ENCODE measurements at places on chromosomes 12 and 14.

GRCh38 chr12:29732593-29732992, 51.1 kb downstream of the TMTC1 start:
- no peak for DNase-seq

GRCh38 chr12:104520242-104520900, 63.6 kb downstream of the CHST11 start:
- DNase-seq: no peak

DNA sequence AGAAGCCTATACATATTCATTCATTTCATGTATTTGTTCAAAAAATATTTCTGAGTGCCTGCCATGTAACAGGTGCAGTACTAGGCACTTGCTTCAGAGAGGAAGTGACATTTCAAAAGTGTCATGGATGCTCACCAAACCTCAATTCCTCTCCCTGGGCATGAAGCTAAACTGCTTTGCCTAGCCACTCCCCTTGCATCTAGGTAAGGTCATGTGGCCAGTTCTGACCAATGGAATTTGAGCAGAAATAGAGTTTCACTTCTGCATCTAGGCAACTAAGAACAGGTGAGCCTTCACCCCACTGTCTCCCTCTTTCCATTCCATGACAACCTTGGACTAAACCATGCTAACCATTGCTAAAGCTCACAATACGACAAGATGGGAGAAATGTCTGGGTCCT, 27.6 kb downstream of the TC2N start:
- DNase-seq: no peak

GRCh38 chr12:49693931-49694444, 13.2 kb downstream of the FMNL3 start:
- DNase-seq: no peak

DNA sequence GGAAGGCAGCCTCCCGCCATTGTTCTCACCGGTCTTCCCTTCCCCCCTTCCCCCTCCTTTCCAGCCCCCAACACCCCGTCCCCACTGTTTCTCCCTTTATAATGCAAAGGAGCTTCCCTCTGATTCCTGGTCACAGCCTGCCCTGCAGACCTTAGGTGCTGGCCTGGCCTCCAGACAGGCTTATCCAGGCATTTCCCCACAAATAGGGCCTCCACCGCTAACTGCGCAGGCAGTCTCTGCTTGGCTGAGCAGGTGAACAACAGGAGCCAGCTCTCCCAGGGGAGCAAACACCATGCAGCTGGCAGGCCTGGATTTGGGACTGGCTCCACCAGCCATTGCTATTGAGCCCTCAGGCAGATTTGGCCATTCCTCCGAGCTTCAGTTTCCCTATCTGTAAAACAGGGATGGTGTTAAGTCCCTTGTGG, 46.0 kb downstream of the SMIM41 start:
- DNase-seq: no peak

DNA sequence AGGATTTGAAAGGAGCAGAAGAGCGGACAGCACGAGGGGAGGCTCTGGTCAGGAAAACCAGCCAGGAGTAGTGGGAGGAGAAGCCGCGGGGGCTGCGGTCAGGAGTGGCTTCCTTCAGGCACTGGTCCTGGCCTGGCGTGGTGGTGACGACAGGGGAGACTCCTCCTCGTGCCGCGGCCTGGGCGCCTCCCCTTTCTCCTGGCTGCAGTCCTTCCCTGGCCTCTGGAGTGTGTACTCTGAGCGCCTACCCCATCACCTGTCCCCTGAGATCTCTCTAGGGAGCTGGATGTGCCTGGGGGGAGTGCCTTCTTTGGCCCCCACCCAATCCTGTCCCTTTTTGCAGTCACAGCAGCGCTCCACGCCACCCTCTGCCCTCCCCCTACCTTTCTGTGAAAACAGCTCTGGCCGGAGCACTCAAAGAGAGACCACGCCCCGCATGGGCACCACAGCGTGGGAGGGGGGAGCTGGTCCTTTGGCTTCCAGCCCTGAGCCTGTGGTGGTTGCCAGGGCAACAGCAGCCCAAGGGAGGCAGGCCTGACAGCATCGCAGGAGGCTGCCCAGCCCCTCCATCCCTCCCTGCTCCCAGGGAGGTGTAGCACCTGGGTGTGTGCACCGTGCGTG, 125.9 kb downstream of the CALM1 start:
- no peak for DNase-seq

DNA sequence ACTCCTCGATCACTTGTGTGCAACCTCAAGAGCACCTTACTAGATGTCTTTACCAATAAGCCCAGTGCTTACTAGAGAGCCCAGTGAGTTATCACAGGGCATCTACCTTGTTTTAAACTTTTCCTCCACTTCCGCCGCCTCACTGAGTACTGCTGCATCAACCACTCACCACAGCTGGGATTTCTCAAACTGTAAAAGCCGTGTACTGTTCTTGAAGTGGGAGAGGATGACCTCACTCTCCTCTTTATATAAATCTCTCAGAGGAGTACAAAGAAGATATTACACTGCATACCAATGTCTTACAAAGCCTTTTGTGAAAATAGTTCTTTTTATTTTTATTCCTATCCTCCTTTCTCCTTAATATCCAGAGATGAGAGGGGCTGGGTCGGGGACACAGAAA, 94.1 kb downstream of the PLCZ1 start:
- DNase-seq: no peak

DNA sequence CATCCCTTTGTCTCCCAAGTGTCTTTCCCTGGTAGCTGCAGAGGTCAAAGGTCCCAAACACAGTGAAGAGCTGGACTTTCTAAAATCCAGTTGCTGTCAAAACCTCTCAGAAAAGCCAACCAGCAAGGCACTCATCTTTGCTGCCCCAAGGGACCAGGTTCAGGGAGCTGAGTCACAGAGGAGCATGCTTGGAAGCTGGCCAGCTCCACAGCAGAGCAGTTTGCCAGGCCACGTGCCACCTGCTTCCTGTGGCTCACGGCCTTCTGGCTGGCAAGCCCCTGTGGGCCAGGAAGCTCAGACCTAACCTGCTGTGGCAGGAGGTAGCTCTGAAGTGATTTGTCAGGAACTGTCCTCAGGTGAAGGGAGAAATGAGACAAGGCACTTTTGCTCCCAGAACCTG, 3.6 kb downstream of the ISCU start:
- DNase-seq: no peak

DNA sequence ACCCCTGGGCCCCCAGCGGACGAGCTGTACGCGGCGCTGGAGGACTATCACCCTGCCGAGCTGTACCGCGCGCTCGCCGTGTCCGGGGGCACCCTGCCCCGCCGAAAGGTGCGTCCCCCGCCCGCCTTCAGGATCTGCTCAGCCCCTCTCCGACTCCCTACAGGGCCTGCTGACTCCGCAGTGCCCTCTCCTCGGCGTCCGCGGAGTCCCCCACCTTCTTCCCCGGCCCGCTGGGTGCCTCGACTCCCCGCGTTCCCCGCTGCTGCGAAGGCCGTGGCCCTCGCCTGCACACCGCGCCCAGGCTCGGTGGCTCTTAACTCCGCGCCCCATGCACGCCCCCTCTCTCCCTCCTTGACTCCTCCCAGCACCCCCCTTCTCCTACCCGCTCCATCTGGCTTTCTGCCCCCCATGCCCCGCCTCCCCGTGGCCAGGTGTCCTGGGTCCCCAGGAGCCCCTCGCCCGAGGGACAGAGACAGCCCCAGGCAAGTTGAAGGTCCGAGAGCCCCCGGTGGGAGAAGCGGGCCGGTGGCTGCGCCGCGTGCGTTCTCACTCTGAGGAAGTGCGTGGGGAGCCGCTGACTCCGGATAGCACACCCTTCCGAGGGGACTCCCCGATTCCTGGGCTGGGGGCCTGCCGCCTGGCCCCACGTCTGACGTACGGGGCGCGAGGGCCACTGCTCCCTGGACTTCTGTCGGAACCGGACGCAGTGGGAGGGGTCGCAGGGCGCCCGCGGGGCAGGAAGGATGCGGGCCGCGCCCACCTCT, 594 bp downstream of the TAMALIN start:
- DNase-seq: no peak

DNA sequence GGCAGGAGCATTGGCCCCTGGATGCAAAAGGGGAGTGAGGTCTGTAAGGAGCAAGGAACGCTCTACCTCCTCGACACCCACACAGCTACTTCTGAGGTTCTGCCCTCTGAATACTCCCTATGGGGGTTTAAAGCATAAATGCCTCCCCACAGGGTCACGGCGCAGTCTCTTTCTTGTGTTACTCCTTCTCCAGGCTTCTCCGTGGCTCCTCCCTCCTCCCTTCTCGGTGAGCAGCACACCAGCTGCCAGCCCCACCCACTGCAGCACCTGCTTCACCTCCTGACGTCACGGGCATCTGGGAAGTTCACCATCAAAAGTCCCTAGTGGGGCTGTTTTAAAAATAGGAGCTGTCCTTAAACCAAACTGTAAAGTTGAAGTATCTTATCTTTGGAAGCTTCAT, 67.3 kb downstream of the SPTB start:
- no peak for DNase-seq

DNA sequence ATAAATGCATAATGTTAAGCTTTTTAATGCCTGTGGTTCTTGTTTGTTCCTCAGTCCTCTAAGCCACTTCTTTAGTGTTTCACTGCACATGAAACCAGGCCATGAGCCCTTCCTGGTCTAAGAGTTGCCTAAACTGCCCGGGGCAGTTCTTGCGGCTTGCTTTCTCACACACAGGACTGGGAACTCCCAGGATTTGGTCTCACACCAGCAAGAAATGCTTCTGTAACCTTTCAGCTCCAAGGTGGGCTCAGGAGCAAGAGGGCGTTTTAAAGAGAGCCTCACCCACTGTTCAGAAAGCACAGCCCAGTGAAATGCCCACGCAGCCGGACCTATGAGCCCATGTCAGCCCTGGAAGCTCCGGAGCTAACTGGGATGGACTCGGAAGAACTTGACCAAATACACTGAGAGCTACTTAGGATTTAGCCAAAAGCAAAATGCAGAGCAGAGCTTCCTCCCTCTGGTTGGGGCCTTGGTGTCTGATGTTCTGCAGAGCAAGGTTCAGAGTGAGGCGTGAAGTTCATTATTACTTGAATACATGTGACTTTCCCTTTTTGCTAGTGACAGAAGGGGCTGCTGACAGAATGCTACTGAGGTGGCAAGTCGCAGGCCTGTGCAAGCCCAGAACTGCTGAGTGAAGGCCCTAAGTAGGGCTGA, 23.4 kb downstream of the SLC25A29 start:
- no peak for DNase-seq

DNA sequence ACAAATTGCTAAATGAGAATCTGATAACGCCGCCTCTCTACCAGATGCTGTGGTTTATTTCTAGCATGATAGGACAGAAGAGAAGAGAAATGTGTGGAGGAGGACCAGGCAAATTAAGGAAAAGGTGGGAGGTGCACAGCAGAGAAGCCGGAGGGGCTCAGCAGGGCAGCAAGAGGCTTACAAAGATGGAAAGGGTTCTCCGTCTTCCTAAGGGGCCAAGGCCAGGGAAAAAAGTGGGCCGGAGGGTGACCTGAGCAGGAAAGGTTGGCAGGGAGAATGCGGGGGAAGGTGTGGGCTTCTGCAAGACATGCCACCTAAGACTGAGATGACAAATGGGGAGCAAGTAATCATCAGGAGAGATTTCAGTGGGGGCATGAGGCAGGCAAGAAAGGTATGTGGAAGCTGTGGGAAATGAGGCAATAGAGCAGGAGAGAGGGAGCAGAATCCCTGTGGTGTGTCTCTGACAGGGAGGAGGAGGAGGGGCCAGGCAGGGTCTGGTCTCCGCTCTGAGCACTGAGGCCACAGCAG, 18.7 kb downstream of the MANSC1 start:
- no peak for DNase-seq

DNA sequence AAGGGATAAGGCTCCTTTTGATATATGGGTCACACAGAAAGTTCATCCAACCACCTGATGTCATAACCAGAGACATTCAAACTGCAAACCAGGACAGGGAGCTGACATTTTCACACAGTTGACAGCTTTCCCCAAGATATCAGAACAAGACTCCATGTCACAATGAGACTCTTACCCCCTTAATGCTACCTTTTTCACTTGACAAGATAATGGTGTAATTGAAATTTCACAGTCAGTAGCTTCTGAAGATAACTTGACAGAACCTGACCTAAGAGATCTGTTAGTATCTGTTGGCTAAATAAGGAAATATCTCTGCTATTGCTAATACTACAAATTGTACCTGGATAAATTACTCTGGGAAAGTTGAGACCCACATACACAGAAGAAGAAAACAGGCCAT, 187.3 kb downstream of the C12orf50 start:
- no peak for DNase-seq
